ENCODE measurements at places on chromosomes 4 and X.

GRCh38 chr4:165124488-165124887, 11.8 kb upstream of the TMEM192 start:
- no peak for DNase-seq

GRCh38 chr4:124104628-124105027, 607.9 kb downstream of the ANKRD50 start:
- no peak for DNase-seq

DNA sequence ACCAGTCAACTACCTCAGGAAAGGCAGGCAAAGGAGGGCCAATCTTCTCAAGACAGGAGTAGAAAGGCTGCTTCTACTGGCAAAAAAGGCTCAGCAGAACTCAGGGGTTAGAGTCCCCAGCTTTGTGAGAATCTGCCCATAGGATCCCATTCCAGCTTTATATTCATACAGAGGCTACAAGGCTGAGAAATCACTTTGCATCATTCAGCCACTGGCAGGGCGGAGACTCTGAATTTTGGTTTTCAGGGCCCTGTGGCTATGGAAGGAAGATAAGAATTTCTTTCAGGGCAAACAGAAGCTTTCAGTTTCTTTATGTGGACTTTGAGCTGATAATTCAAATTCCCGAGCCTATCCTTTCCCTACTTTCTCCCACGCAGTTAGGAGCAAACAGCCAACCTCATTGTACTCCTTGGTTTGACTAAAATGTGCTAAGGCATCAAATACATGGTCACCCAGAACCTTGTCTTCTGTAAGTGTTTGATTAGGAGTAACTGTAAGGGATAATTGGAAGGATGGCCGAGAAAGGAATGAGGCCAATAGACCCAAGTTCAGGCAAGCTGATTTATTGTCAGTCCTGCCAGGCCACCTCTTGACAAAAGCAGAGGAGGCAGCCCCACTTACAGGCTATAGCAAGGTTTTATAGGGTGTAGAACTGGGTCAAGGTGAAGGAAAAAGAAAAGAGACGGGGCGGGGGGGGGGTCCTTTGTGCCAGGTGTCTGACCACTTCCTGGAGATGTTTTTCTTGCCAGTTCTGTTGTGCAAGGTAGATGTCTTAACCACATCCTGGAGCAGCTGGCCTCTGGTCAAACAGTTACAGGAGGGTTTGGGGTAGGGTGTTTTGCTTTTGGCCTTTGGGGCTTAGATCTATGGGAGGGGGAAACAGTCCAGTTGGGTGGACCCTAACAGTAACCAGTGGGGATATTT, 165.3 kb upstream of the PPP1R2C start:
- DNase-seq: no peak

DNA sequence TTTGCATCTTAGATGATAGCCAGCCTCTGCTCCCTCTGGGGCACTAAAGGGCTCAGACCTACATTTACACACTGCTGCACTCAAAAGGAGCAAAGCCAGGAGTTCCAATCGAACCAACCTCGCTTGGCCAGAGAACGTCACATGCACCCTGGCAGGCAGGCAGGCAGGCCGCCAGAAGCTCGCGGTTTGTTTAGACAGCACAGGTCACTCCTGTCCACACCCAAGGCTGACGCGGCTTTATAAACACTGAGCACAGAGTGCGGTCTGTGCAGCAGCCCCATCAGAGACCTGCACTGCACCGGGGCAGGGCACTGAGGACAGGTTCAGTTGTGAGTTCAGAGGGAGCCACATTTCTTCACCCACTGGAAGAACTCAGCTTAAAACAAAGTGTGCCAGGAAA, 143.9 kb downstream of the BCOR start:
- peak; percentile 26 for DNase-seq

- peak; percentile 54 for DNase-seq
Measured at GRCh38 chrX:10010686-10011085, 43.5 kb downstream of the CLDN34 start.

Data from fibroblast of skin of abdomen (primary cell).